Cardiac muscle cell (in vitro differentiated cells and primary cell): ENCODE measurements at places on chromosomes 3 and 15. TPM values are rescaled to one million over a fixed set of nuclear protein-coding genes. Genes with fewer than 3 reads are reported as not detected.

DNA sequence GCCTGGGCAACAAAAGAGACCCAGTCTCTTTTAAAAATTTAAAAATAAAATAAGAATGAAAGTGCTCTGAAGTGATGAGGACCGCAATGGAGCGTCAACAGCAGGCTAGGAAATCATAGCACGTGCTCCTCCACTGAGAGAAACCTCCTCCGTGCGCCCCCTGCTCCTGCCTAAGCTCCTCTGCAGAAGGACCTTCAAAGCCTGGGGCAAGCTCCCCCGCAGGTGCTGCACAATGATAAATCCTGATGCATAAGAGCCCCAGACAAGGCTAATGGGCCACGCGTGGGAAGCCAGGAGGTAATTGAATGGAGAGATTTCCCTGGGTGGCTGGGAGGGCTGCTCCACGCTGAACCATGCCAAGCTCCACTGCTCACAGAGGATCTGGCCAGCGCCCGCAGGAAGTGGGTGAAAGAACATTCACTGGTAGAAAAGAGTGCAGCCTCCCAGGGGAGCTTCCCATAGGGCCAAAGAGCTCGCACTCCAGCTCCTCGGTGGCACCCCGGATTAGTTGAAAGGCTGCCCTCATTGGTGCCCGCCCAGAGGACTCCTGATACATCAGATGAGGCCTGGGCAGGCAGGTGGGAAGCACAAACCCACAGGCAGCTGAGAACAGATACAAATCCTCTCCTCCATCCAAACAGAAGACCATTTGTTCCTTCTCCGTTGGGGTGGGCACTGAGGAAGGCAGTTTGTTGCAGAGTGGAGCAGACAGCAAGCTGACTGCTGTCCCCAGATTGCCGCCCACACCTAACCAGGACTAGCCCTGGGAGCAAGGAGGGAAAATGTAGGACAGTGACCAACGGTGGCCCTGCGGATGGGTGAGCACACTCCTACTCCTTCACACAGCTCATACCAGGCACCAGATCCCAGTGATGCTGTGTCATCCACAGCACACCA, 52.5 kb downstream of the CPN2 start:
- no peak for DNase-seq

- DNase-seq, result peak; percentile 25
These were observed 310.8 kb downstream of the PTPRG start for GRCh38 chr3:61872077-61872706.

- no peak for DNase-seq
These were observed 10.4 kb upstream of the BRPF1 start for GRCh38 chr3:9721015-9721699.

DNA sequence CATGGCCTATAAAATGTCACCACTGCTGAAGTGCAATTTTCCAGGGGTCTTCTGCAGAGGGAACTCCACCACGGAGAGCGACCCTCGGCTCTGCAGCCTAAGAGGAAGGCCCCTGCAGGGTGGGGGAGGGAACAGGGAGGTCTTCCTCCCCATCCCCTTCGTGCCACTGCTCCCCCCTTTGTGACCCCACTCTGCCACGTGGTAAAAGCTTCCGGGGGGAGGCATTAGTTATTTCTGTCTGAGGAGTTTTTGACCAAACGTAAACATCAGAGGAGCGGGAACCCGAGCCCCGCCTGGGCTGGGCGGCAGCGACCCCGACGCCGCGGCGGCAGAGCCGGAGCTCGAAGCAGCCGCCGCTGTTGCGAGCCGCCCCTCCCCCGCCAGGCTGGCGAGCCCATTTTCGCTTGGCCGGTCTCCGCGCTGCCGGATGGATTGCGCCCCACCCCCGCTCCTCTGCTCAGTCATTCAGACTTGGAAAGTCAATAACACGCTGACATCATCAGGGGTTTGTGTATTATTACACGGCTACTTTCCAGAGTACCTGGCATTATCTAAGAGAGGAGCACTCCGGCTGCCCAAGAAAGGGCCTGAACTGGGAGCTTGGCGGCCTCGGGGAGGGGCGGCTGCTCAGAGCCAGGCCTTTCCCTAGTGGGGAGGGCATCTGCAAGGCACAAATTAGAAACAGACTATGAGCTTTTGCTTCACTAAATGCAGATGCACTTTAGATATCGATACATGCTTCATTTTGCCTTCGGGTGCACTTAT, 162.5 kb upstream of the TBL1XR1 start:
- peak; percentile 99 for DNase-seq

GRCh38 chr3:141320399-141321108, 47.8 kb upstream of the ZBTB38 start:
- no peak for DNase-seq

DNA sequence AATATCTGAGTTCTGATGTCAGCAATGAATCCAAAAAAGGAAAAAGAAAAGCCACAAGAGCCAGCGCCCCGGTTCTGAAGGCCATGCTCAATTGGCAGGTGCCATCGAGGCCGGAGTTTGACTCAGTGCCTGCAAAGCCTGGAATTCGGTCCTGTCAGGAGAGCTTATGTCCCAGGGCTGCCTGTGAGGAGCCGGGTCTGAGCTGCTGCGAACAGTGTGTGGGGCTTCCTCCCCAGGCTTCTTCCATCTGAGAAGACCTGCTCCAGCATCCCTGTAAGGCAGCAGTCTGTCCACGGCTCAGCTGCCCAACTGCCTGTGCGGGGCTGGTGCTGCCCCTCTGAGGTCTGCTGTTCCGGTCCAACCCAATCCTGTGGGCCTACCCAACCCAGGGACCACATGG, 46.1 kb downstream of the ROPN1B start:
- DNase-seq, result no peak

DNA sequence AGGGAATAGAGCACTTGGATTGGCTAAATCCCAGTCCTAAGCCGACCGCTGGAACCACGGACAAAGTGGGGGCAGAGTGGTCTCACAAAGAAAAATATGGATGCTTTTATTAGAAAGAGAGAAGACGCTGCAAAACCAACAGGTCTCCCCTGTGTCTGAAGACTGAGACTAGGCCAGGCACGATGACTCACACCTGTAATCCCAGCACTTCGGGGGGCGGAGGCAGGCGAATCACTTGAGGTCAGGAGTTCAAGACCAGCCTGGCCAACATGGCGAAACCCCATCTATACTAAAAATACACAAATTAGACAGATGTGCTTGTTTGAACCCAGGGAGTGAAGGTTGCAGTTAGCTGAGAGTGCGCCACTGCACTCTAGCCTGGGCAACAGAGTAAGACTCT, 61.8 kb downstream of the ZDHHC19 start:
- DNase-seq, result no peak

- no peak for DNase-seq
These were observed 329.1 kb upstream of the TPRG1 start for GRCh38 chr3:188842639-188843038.

- no peak for DNase-seq
These were observed 281.4 kb downstream of the THSD4 start for GRCh38 chr15:71396536-71397125.

DNA sequence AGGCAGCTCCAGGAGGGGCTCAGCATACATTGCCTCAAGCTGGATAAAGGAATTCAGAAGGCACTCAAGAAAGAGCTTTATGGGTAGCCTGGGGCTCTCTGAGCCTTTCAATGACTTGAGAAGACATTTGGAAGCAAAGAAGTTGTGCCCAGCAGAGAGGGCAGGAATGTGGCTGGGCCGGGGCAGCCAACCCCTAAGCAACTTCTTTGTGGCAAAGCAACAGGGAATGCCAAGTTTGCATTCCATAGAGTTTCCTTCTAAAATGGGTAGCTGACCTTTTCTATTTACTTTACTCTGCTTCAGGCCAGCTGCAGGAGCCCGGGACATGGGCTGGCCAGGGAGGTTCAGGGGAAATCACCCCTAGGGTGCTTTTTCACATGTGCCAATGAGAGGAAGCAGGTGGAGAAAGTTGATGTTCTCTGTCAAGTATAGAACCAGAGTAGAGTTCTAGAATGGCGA, 45.6 kb downstream of the CCDC12 start:
- no peak for DNase-seq

GRCh38 chr3:139016430-139017048, 4.2 kb downstream of the PRR23B start:
- no peak for DNase-seq

GRCh38 chr3:97430601-97431000, 334.0 kb upstream of the ARL6 start:
- DNase-seq, result no peak

DNA sequence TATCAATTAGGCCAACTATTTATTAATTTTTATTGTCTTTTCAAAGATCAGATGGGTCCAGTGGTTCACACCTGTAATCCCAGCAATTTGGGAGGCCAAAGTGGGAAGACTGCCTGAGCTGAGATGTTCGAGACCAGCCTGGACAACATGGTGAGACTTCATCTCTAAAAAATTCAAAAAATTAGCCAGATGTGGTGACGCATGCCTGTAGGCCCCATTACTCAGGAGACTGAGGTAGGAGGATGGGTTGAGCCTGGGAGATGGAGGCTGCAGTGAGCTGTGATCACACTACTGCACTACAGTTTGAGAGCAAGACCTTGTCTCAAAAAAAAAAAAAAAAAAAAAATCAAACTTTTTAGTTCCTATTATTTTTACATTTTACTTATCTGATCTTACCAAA, 8.2 kb downstream of the AP3S2 start:
- DNase-seq, result no peak

SLC9A9 gene
- total RNA-seq, result 1.1 and 1.5 TPM in 2 replicates

TRIM42 gene
- not detected in 2 replicates for total RNA-seq

NKTR gene
- 24.6 and 75.3 TPM in 2 replicates for total RNA-seq

HHLA2 gene
- total RNA-seq, result 0.48 TPM in 1 of 2 replicates, not detected in the other

RPL39L gene
- total RNA-seq, result 29.7 and 56.2 TPM in 2 replicates

TMC3 gene
- total RNA-seq, result 0.21 and 0.32 TPM in 2 replicates
